Right atrium auricular region (tissue), 2 donors: ENCODE measurements at places on chromosomes 7 and 10.

DNA sequence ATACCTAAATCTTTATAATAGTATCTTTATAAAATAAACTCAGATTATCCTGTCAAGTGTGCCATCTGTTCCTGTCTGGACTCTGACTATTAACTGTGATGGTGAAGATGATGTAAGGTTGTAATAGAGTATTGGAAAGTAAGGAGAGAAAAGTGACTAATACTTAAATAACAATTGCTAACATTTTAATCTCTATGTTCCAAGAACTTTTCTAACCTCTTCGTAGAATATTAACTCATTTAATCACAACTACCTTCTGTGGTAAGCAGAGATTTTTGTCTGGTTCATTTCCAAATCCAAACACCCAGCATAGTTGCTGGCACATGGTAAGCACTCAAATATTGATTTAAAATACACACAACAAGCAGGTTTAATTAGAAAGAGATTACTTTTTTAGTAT lies 2.5 kb downstream of the TNPO3 start:
- no peak for DNase-seq

- no peak for DNase-seq
Measured at GRCh38 chr10:52568309-52568708, 204.3 kb downstream of the MBL2 start.

DNA sequence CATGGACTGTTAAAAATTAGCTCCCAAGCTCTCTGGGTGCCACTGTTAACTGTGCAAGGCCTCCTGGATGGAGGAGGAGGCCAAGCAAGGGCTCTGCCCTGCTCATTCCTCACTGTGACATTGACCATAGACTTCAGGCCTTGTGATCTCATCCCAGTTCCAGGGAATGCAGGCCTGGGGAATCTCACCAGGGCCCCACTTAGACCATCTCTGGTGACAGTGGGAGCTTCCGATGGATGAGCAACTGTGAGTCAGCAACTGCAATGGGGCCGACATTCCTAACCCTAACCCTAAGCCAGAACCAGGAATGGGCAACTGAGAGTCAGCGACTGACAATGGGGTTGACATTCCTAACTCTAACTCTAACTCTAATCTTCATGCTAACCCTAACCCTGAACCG lies 50.4 kb upstream of the MSMB start:
- DNase-seq, result no peak

- peak; percentile 48 for DNase-seq
Measured at GRCh38 chr7:24717247-24717622, 40.0 kb downstream of the GSDME start.

- no peak for DNase-seq
Measured at GRCh38 chr10:98396096-98397063, 18.6 kb downstream of the PYROXD2 start.

DNA sequence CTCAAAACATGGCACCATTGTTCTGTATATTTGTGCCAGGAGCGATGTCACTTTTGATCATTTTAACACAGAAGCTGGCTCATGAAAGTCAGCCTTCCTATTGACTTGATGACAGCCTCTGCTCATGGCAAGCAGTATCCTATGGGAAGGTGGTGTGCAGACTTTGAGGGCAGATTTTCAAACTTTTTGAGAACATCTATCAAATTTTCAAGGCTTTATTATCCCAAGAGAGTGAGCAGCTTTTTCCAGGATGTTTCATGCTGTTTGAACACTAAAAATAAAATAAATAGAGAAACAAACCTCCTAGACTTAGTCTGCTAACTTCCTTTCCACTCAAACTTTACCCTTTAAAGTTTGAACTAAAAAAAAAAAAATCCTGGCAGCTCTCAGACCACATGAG lies 20.3 kb downstream of the FAM13C start:
- DNase-seq, result no peak

- no peak for DNase-seq
Measured at GRCh38 chr10:129259128-129259815, 207.8 kb upstream of the MGMT start.

- no peak for DNase-seq
Measured at GRCh38 chr10:19719284-19719683, 96.9 kb upstream of the PLXDC2 start.

- no peak for DNase-seq
Measured at GRCh38 chr10:79272353-79272752, 74.9 kb upstream of the PPIF start.

DNA sequence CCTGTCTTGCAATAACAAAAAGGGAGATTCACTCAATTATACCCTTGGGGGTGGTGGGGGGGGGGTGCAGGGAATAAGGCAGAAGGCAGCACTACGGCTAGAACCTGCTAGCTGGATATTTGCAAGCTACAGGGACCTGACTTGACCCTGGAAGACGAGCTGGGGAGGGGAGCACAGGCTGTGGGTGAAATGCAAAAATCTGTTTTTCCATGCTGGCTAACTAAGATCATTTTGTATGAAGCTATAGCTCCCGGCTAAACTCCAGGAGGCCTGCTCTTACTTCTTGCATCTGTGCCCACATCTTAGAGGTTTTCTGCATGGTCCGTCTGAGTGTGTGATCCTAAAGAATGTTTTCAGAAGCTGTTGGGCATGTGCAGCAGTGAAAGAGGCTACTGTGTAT lies 106.6 kb downstream of the EBLN1 start:
- DNase-seq, result no peak

- DNase-seq, result peak; percentile 86
Measured at GRCh38 chr10:122113161-122113944, 124.4 kb downstream of the TACC2 start.

DNA sequence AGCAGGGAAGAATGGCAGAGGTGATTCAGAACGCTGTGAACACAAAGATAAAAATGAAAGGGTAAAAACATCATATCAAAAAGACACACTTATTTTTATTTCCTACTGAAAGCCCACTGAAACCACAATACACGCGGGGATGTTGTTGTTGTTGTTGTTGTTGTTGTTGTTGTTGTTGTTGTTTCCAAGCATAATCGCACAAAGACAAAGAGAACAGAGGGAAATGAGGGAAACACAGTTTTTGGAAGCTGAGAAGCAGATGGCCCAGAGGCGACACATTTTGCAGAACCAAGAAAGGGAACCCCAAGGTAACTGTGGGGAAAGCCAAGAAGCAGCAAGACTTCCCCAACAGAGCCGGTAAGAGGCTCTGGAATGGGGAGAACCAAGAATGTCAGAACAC lies 113.9 kb downstream of the PARD3 start:
- DNase-seq, result no peak

DNA sequence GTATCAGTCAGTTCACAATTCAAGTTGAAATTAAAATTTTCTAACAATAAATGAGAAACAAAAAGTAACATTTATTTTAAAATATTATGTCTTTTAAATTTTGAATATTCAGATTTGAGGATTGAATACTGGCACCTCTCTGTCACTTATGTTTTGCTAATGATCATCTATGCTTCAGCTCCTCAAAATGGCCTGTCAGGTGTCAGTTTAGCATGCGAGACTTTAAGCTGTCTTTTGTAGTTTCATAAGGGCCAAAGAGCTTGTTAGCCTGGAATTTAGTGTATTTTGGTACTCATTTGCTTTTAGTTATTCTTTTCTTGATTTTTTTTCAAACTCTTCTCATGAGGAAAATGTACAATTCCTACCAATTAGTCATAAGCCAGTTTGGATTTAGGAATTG lies 102.0 kb upstream of the RPA3 start:
- DNase-seq, result no peak

- DNase-seq, result no peak
Measured at GRCh38 chr10:121998462-121998861, 9.5 kb downstream of the TACC2 start.

DNA sequence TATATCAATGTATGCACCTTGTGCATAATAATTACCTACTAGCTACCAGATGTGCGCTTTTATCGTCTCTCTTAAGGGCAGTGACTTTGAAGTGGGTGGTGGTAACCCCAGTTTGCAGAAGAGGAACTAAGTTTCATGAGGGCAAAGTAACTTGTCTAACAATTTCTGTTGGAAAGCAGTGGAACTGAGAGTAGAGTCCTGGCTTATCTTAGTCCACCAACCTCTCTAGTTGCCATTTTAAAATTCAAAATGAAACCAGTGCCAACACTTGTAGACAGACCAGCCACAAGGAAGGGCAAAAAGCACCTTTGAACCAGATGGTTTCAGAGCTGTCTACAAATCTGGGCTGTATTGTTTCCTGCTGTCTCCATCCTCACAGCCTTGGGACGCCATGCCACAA lies 32.0 kb upstream of the RBM20 start:
- no peak for DNase-seq

DNA sequence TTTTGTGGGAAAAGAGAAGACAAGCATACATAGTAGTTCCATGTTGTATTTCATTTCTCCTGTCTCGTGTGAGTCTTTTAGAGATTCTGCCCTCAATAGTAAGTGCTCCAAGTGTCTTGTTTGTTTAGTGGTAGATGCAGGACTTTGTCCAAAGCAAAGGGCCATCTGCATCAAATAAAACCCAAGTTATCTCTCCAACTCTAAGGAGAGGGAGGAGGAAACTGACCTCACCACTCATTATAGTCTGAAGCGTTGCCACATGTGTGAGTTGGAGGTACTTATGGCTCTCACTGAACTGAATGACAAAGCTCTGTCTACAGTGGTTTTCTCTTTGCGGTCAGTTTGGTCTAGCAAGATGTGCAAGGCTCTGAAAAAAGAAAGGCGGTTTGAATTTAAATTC lies 272.6 kb downstream of the DOCK4 start:
- no peak for DNase-seq

- no peak for DNase-seq
Measured at GRCh38 chr7:117111535-117111934, 158.2 kb downstream of the ST7 start.

GRCh38 chr10:88063861-88064557 lies 200.6 kb downstream of the PTEN start:
- no peak for DNase-seq

- no peak for DNase-seq
Measured at GRCh38 chr7:5526100-5526905, 102.7 kb upstream of the TNRC18 start.

GRCh38 chr10:132107186-132107948 lies 41.6 kb downstream of the JAKMIP3 start:
- DNase-seq, result peak; percentile 53

DNA sequence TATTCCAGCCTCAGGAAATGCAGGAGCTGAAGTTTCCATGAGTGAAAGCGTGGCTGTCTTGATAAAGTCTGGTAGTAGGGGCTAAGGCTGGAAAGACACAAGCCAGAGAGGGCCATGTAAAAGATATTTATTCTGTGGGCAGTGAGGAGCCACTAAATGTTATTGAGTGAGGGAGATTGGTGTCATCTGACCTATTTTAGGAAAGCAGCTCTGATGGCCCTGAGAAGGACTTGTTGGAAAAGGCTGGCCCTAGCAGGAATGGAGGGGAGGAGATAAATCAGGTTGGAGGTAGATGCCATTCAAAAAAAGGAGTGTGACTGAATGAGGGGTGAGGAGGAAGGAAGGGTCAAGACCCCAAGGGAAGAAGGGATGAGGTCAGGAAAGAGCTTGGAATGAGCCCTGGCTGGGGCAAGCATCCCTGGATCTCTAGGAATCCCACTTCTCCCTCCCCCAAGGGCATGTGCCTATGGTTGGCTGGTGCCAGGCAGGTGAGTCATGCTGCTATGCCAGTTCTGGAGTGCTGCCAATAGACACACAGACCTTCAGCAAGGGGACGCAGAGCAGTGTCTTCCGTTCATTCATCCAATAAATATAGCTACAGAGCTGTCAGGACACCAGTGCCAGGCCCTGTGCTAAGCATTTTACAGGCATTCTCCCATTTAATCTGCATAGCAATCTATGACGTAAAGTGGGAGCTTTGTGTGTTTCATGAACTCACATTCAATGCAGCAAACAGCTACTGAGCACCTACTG lies 2.0 kb downstream of the ANKRD2 start:
- DNase-seq, result peak; percentile 74

DNA sequence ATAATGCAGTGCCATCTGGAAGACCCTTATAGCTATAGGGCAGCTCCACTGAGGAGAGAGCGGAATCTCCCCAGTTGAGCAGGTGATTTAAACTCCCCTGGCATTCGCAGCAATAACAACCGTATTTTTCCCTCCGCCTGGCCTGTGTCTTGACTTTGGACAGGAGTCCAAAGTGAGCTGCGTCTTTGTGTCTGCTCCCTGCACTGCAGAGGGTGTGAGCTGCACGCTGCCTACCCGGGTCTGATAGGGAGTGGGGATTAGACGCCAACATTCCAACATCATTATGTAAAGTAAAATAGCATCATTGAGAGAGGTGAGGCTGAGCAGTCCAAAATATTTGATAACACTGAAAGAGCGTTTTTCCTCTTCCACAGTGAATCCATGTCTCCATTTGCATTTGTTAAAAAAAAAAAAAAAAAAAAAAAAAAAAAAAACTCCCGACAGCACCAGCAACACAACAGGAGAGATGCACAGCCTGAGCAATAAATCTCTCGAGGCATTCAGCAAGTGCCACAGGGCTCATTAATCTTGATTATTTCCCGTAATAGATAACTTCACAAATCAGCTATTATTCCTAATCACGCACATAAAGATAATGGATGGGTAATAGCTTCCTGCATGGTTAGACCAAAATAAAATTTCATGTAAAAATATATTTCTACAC lies 68.6 kb downstream of the CELF2 start:
- DNase-seq, result peak; percentile 73

- DNase-seq, result no peak
Measured at GRCh38 chr10:119116326-119116951, 12.5 kb downstream of the DENND10 start.

DNA sequence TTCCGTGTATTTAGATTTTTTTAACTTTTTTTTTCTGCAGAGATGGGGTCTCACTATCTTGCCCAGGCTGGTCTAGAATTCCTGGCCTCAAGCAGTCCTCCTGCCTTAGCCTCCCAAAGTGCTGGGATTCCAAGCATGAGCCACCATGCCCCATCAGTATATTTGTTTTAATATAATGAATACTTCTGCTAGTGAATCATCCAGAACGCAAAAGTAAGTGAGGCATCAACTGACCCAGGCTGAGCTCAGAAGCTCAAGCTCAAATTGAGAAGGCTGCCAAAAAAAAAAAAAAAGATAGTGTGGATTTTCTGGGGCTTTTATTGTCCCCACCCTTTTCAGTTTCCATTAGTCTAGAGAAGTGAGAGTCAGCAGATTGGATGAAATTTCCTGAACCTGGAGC lies 39.0 kb upstream of the TECTB start:
- no peak for DNase-seq

DNA sequence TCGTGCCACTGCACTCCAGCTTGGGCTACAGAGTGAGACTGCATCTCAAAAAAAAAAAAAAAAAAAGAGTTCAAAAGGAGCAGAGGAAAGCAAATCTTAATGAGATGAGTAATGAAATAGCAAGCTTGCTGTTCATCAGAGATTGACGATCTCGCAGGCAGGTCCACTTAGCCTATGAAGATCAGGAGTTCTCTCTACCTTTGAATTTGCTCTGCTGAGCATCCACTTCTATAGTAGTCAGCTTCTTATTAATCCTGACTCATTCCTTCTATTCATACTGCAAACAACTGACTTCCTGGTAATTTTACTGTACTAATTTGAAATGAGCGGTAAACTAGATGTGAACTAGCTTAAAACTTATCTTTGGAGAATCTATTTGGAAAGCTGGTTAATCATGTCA lies 1014.6 kb downstream of the GATA3 start:
- DNase-seq, result no peak

DNA sequence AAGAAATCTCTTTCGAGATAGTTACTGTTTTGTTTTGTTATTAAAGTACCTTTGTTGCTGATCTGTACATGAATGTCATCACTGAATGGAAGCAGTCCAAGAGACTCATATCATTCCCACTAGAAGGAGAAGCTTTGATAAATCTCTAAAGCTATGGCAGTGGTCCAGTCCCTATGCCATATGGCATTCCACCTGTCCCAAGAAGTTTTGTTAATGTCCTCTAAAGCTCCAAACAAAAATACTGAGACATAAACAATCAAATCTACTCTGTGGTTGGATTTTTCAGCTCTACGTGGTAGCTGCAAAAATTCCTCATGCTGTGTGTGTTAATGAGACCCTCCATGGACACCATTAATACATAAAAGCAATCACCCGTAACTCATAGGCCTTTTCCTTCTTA lies 94.1 kb downstream of the LRRN3 start:
- DNase-seq, result no peak
